ENCODE measurements at places on chromosomes 16 and 17.

GRCh38 chr16:87201790-87202189 lies 115.4 kb downstream of the C16orf95 start:
- DNase-seq = no peak

GRCh38 chr17:7932483-7932891 lies 481 bp downstream of the CNTROB start:
- DNase-seq = peak; percentile 46

DNA sequence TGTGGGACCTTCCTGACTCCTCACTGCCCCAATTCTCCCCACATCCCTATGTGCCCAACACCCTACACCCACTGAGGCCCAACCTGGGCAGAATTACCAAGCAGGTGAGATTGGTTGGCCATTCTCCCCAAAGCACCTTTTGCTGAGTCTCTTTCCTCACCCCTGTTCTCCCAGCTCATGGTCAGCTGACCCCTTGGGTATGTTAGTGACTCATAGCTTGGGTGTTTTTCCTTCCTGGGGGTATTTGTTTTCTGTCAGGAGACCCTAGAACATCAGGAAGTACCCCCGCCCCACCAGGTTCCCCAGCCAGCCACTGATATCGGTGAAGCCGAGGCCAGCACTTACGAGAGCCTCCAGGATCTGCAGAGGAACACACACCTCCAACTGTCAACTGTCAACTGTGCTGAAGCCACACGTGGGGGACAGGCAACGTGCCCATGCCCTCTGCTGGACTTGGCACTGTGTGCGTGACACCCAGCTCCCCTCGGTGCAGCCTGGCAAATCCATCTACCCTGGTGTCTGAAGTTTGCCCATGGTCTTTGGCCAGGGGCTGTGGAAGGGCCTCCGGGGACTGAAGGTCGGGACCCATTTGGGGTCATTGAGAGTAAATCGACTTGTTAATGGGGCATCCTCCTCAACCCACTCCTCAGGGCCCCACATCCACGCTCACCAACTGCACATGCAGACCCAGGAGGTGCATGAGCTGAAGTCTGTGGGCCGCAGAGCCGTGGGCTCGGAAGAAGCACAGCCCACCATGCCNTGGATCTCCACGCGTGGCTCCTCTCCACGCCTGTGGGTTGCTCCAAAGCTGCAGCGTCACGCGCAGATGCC lies 53.1 kb downstream of the METRNL start:
- no peak for DNase-seq

GRCh38 chr17:43722870-43723665 lies 35.5 kb downstream of the SOST start:
- no peak for DNase-seq

GRCh38 chr17:7413346-7413985 lies 5.8 kb downstream of the NLGN2 start:
- DNase-seq = no peak

DNA sequence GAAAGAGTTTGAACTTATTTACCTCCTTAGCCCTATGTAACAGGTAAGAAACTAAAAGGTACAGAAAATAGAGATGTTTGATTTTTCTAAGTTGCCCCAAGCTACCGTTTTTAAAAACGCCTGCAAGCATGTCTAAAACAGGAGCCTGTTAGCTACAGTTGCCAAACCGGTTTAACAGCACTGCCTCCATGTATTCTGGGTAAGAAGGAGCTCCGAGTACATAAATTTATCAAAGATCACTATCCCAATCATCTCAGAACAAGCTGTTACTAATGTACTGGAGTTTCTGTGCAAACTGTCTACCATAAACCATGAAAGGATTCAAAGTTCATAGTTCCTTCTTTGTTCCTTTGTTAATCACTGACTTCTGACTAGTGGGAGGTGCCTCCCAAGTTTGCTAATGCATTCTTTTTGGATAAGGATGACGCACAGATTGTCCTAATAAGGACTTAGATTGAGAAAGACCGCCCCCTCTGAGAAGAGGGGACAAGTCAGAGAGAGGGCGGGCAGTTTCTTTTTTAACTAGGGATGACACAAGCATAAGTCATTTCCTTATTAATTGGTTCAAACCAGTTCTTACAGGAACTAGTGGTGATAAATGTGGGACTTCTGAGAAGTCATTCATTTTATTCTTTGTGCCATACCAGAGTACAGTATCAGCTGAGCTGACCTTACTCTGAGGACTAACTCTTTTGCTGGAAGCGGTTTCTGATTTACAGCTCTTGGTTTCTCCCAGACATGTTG lies 55.3 kb downstream of the TUBD1 start:
- peak; percentile 96 for DNase-seq
